ENCODE measurements at places on chromosomes 4 and X.
A peak's percentile ranks its signal among the peaks of the same experiment; 100 is the strongest.

DNA sequence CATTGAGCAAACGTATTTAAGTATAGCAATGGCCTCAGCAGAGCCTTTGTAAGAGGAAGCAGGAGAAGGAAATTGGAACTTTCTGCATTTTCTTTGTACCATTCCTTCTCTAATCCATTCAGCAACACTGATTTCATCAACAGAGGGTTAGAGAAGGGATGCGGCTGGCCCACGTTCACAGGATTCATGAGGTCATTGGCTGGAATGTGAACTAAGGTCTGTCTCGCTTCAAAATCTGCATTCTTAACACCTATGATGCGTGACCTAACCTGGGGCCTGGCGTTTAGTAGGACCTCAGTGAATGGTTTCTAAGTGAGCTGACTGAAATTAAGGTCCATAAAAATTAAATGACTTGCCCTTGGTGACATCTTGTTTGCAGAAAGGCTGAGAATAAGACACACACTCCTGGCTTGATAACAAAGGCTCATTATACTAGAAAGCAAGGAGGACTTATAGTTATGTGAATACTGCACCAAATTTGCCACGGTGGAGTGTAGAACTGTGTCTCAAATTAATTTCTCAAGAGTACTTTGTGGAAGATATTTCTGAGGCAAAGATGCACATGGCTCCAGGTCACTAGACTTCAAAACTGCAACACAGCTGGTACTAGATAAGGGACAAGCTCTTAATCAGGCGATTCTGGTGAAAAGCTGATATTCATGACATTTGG is 25.4 kb downstream of the FGFBP1 start:
- no peak for DNase-seq
- no peaks in the 10 kb centered on the region for H3K27me3 ChIP-seq
- H3K4me1 ChIP-seq = peaks cover 29% of the 10 kb centered on the region

DNA sequence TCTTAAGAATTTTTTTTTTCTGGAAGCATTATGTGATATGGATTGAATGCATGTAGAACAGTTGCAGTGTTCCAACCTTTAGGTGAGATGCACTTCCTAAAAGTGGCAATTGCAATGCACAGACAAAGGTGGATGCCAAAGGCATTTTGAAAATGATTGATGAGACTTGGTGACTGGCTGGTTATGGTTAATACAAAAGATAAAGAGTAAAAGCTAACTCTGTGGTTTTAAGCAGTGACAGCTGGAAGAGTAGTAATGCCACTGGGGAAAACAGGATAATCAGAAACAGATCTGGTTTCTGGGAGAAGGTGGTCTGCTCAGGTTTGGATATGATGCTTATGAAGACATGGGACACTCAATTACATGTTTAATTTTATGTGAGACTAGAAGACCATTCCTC is 345.6 kb downstream of the RPA4 start:
- no peak overlapping the region for H3K4me3 ChIP-seq
- no peak for DNase-seq
- H3K27ac ChIP-seq = no peak overlapping the region
- H3K27me3 ChIP-seq = no peaks in the 10 kb centered on the region
- H3K36me3 ChIP-seq = no peaks in the 10 kb centered on the region

GRCh38 chrX:135536877-135537276 is 16.4 kb downstream of the INTS6L start:
- no peaks in the 10 kb centered on the region for H3K4me1 ChIP-seq
- no peak overlapping the region for H3K4me3 ChIP-seq
- DNase-seq = no peak
- no peaks in the 10 kb centered on the region for H3K27me3 ChIP-seq
- no peak overlapping the region for H3K27ac ChIP-seq
- no peaks in the 10 kb centered on the region for H3K36me3 ChIP-seq

- no peaks in the 10 kb centered on the region for H3K36me3 ChIP-seq
- H3K4me1 ChIP-seq = no peaks in the 10 kb centered on the region
- no peaks in the 10 kb centered on the region for H3K27me3 ChIP-seq
- no peak overlapping the region for H3K4me3 ChIP-seq
Observed at GRCh38 chrX:12426420-12426819, 288.1 kb downstream of the FRMPD4 start.

DNA sequence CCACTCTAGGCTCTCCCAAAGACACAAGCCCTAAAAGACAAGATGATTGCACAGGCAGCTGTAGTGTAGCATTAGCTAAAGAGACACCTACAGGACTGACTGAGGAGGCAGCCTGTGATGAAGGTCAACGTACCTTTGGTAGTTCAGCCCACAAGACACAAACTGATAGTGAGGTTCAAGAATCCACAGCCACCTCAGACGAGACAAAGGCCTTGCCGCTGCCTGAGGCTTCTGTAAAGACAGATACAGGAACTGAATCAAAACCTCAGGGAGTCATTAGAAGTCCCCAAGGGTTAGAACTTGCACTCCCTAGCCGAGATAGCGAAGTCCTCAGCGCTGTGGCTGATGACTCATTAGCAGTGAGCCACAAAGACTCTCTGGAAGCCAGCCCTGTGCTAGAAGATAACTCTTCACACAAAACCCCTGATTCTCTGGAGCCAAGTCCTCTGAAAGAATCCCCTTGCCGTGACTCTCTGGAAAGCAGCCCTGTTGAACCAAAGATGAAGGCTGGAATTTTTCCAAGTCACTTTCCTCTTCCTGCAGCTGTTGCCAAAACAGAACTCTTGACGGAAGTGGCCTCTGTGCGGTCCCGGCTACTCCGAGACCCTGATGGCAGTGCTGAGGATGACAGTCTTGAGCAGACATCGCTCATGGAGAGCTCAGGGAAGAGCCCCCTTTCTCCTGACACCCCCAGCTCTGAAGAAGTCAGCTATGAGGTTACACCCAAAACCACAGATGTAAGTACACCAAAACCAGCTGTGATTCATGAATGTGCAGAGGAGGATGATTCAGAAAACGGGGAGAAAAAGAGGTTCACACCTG is 306.3 kb downstream of the ANK2 start:
- DNase-seq = peak; percentile 93
- no peaks in the 10 kb centered on the region for H3K36me3 ChIP-seq
- H3K27ac ChIP-seq = peak overlapping the region; percentile 39
